ENCODE measurements at places on chromosomes 11 and 22.

- no peak for DNase-seq
These were observed 280.8 kb downstream of the KIRREL3 start for GRCh38 chr11:126719740-126720139.

DNA sequence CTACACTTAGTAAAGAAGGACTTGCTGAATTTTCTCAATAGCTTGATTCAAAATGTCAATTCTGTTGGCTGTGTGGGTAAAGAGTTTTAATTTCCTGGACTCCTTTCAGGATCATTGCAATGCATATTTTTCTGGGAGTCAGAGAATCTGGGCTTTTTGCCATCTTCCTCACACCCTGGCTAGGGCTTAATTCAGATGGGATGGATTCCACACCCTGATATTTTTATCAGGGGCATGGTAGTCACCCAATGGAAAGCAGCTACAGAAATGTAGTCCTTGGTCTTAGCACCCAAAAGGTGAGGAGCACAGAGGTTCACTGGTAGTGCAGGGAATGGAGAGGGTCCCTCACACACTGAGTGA lies 79.3 kb downstream of the SGSM3 start:
- no peak for DNase-seq

DNA sequence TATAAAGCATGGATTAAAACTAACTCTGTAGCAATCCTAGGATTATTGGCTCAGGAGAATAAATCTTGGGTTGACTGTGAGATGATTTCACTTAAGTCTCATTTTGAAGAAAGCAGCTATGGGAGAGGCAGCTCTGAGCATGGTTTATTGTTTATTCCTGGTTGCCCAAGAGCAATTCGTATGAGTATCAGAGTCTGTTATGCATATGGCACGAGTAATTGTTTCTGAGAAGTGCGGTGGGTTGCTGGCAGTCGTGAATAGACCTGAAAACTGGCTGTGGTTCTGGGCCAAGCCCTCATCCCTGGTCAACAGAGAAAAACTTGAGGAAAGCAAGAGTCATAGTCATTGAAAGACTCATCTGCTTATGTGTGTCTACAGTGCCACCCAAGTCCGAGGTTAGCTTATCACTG lies 26.8 kb downstream of the DIXDC1 start:
- DNase-seq = no peak

DNA sequence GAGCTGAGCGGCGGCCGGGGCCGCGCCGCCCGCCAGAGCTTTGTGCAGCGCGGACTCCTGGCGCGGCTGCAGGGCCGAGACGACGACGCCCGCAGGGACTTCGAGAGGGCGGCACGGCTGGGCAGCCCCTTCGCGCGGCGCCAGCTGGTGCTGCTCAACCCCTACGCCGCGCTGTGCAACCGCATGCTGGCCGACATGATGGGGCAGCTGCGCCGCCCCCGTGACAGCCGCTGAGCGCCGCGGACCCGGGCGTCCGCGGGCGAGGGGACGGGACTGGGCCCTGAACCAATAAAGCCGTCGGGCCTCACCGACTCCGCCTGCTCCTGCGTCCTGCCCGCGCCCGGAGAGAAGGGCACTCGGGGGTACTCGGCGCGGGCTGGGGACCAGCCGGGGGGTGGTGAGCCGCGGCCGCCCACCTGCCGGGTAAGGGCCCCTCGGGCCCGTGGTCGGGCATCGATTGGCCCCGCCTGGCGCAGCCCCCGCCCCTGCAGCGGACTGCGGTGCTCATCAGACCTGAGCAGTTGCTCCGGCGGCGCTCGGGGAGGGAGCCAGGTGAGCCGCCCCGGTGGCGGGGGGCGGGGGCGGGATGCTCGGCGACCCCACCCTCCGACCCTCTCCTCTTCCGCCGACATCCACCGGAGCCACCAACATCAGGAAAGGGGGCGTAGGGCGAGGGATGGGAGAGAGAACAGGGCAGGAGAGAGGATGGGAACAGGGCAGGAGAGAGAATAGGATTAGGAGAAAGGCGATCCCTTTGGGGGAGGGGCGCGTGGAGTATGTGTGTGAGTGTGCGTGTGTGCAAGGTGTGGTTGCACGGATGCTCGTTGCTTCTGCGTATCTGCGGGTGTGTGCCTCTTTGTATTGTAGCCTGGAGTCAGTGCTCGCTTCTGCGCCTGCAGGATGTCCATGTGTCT lies at the start of gene TMEM25:
TSS of gene TMEM25 (plus strand) at position 510 of the 914 bp plus-strand sequence. CDS start 610 bp downstream, outside the sequence.
- DNase-seq = peak; percentile 77

GRCh38 chr11:119166368-119167076 lies 2.0 kb upstream of the NLRX1 start:
- no peak for DNase-seq

GRCh38 chr11:97548280-97548679 lies 1158.5 kb downstream of the JRKL start:
- DNase-seq = no peak

GRCh38 chr11:68650801-68651200 lies 33.5 kb upstream of the GAL start:
- DNase-seq = no peak

DNA sequence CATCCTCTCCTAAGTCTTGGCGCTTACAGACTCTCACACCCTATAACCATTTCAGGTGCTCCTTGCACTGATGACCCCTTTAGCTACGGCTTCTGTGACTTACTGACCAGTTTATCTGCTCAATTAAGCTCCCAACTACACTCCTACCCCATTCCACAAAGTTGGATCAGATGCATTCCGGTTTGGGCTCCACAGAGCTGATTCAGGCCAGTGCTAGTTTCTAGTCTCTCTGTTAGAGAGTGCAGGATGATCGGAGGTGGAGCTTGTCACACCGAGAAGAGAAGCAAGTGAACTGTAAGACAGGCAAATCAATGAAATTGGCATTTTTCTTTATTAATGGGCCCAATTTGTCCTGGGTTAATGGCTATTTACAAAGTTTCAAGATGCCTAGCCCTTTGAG lies 436.8 kb upstream of the CADM1 start:
- DNase-seq = no peak

- DNase-seq = no peak
These were observed 70.1 kb downstream of the FAM181B start for GRCh38 chr11:82663535-82663934.

GRCh38 chr11:91243051-91243450 lies 981.6 kb upstream of the FAT3 start:
- no peak for DNase-seq

- no peak for DNase-seq
These were observed 23.5 kb downstream of the CPT1A start for GRCh38 chr11:68818181-68818580.

- no peak for DNase-seq
These were observed 4.4 kb downstream of the SCARF2 start for GRCh38 chr22:20433191-20433590.

DNA sequence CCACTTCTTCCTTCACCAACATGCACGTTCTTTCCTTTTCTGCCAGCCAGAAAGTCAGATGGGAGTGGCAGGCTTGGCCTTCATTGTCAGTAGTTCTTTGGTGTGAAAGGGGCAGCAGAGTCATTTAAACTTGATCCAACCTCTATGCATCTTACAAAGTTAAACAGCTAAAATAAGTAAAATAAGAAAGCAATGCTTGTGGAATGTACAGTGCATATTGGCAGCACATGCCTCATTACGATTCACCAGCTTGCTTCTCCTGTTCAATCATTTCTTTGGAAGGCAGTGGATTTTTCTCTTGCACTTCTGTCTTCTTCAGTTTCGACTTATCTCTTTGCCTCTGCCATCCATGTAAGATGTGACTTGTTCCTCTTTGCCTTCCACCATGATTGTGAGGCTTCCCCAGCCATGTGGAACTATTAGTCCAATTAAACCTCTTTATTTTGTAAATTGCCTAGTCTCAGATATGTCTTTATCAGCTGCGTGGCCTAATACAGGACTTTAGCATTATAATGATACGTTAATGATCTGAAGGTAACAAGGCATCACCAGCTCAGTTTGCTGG lies 14.8 kb downstream of the LGALS12 start:
- no peak for DNase-seq

DNA sequence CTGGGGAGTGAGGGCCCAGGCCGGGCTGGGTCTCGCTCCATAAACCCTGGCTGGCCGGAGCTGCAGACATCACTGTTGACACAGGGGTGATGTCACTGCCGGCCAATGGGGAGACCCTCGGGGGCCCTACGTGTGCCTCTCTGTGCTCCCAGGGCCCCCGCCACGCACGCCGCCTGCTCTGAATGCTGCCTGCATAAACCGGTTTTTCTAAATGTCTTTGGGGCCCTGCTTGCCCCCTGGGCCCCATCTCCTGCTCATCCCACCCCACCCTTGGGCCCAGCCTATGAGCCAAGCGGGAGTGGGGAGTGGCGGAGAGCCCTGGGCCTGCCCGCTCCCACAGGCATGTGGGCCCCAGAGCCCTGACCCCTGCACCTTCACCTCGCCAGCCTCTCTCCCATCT lies 7.7 kb downstream of the H19 start:
- no peak for DNase-seq

GRCh38 chr11:102840018-102840417 lies 3.4 kb downstream of the MMP3 start:
- no peak for DNase-seq

GRCh38 chr22:40056559-40056958 lies 61.8 kb downstream of the FAM83F start:
- no peak for DNase-seq

DNA sequence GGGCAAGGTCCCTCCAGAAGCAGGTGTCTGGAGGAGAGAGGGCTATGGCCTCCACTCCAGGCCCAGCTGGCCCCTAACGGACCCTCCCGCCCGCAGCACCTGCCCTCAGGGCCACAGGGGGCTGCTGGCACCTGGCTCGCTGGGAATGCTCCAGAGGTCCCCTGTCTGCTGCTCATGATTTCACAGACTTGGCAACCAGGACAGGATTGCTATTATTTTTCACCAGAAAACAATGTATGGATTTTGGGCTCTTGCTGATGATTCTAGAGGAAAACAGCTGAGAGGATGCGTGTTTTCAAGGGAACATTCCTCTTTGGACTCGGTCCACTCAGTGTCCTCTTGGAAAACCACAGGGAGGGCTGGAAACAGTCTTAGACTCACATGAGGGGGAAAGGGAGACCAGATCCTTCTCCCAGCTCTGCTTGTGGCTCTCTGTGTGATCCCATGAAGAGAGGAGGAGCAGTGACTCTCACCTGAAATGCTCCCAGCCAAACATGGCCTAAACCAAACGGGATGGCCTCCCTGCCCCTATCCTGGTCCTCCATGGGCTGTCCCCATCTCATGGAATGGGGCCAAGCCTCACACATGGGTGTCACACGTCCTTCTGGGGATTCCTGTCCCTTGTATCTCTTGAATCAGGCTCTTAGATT lies 15.8 kb downstream of the MYEOV start:
- no peak for DNase-seq

DNA sequence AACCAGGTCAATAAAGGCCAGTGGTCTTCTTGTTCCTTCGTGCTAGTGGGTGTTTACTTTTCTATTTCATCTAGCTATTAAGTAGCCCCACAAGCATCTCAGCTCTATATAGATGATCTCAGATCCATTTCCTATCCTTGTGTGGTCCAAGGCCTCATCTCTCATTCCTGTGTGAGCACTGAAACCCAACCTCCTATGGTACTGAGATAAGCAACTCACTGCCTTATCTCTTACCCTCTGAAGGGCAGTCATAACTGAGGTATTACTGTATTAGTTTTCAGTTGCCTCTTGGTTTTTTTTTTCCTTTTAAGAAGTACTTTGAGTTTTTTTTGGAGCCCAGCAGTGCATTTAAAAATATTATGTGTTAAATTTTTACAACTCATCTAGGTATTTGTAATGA lies 28.3 kb downstream of the ACER3 start:
- no peak for DNase-seq

DNA sequence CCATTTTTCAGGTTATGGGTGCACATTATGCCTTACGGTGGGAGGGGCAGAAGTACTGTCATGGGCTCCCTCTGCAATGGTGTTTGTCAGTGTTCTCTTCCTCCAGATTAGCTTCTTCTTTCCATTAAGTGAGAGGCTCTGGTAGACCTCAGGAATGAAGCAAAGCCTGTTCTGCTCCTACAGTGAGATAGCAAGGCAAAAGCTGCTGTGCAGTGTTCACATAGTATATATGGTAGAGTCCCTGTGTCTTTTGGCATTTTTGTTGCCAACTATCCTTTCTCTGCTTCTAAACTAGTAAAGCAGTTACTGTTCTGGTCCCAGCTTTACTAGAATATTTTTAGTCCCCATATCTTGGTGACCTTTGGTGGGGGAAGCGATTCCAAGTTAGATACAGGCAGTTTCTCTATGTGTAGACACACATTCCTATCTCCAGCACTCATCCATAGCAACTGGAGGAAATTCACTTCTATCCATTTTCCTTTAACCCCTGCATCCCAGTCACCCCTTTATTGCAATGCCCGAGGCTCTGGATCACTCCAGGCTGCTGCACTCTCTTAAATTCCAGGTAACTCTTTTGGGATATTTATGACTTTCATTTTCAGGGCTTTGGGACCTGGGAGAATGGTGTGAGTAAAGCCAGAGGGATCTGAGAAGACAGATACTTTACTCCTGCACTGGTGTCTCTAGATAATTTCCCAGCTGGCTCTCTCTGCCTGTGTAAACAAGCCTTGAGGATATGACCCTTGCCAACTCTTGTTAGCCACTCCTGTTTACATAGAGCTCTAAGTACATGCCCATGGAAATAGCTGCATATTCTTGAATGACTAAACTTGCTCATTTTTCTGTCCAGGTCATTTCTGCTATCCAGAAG lies 3.9 kb upstream of the TRIM34 start:
- DNase-seq = no peak

- no peak for DNase-seq
These were observed 555.8 kb downstream of the BUD13 start for GRCh38 chr11:116217006-116217405.

- DNase-seq = no peak
These were observed 75.4 kb downstream of the AASDHPPT start for GRCh38 chr11:106152824-106153223.

GRCh38 chr11:2273311-2273710 lies 2.9 kb upstream of the ASCL2 start:
- no peak for DNase-seq

DNA sequence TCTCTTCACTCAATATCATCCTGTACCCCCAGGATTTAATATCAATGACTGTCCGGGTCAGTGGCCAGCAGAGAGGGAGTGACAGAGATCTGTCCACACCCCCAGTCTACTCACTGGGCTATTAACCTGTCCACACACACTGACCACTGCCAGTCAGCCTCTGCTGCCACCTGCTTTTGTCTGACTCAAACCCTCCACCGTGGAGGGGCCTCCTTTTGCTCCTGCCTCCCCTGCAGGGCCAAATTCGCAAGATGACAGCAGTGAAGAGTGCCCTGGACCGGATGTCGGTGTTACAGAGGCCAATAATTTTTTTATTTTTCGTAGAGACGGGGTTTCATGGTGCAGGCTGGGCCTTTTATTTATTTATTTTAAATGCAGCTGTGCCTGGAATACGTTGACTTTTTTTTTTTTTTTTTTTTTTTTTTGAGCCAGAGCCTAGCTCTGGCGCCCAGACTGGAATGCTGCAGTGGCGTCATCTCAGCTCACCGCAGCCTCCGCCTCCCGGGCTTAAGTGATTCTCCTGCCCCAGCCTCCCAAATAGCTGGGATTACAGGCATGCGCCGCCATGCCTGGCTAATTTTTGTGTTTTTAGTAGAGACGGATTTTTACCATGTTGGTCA lies 5.1 kb downstream of the PDXP start:
- DNase-seq = no peak

- DNase-seq = no peak
These were observed 84.6 kb upstream of the TOP3B start for GRCh38 chr22:22067192-22067591.

GRCh38 chr22:24066260-24066659 lies 55.2 kb downstream of the CABIN1 start:
- no peak for DNase-seq

- DNase-seq = no peak
These were observed 71.8 kb upstream of the PAX6 start for GRCh38 chr11:31882951-31883392.
